ENCODE measurements at places on chromosomes 13 and 19.

GRCh38 chr13:112893570-112894422 is 75.2 kb upstream of the MCF2L start:
- DNase-seq = peak; percentile 90

DNA sequence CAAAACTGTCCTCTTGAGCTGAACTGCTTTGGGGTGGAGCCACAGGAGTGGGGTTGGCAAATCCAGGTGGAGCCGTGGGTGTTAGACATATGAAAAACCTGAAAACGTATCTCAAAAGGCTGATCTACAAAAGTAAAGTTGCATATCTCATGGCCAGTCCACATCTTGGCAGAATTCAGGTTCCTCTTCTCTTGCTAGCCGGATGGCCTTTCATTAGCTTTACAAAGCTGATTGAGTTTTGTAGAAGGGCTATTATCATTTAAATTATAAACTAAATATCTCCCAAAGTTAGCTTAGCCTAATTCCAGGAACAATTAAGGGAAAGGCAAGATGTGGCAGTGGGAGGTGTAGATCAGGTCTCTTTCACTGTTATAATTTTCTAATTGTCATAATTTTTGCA is 1427.7 kb downstream of the EFNB2 start:
- DNase-seq = no peak

- DNase-seq = no peak
Measured at GRCh38 chr19:16381756-16382401, 57.3 kb downstream of the KLF2 start.

DNA sequence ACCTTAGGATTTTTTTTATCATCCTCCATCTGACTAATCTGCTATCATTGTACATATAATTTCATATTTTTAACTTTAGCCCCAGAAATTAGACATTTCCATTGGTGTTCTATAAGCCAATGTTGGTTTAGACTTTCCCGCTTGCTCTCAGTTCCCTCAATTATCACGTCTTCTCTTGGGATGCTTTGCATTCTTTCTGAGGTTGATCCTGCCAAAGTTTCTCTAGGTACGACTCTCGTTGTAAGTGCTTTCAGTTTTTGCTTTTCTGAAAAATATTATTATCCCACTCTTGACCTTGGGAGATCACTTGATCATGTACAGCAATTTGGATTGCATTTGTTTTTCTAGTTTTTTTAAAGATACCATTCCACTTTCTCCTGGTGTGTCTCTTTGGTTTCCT is 270.2 kb downstream of the IRS2 start:
- no peak for DNase-seq

DNA sequence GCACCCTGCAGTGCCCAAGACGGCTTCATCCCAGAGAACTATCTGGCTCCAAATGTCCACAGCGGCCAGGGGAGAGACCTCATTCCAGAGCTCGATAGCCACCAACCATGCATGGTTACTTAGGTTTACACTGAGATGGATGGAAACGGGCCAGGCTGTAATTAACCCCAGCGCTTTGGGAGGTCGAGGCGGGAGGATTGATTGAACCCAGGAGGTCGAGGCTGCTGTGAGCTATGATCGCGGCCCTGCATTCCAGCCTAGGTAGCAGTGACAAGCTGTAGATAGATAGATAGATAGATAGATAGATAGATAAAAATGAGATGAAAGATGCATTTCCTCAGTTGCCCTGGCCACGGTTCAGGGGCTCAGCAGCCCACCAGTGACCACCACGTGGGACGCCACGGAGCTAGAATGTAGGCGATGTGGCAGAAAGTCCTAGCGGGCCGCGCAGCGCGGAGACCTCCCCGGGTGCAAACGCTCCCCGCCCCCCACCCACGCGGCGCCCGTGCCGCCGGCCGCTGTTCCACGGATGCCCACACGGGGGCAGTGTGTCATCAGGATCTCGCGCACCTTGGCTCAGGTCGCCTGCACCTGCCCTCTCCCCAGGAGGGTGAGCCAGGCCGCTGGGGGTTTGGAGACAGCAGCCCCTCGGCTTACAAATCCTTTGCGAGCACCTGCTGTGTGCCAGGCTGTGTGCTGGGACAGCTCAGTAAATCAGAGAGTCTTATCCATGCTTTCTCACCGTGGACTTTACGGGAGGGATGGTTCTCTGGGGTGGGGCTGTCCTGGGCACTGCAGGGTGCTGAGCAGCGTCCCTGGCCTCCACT is 13.5 kb upstream of the TLE5 start:
- peak; percentile 79 for DNase-seq

DNA sequence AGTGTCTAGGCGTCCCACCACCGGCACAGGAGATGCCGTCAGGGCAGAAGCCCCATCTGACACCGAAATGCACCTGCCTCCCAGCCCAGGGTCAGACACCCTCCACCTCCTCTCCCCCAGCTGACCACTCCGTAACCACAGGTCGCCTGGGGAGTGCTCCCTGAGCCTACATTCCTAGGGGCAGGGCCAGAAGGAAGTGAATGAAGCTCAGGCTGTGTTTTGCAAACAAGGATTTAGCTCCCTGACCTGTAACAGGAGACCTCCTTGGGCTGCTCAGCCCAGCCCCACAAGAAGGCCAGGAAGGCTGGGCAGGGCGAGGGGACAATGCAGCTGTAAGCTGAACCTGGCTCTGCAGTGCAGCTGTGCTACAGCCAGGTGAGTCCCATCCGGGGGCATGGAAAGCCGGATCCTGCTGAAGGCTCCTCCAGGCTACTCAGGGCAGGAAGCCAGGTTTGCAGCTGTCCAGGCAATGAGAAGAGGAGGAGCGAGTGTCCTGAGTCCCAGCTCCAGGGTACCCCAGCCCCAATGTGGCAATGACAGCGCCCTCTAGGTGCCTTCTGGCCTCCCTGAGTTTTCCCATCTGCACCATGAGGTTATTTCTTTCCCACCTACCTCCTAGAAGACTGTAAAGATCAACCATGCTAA is 42.1 kb downstream of the RHPN2 start:
- DNase-seq = peak; percentile 26

DNA sequence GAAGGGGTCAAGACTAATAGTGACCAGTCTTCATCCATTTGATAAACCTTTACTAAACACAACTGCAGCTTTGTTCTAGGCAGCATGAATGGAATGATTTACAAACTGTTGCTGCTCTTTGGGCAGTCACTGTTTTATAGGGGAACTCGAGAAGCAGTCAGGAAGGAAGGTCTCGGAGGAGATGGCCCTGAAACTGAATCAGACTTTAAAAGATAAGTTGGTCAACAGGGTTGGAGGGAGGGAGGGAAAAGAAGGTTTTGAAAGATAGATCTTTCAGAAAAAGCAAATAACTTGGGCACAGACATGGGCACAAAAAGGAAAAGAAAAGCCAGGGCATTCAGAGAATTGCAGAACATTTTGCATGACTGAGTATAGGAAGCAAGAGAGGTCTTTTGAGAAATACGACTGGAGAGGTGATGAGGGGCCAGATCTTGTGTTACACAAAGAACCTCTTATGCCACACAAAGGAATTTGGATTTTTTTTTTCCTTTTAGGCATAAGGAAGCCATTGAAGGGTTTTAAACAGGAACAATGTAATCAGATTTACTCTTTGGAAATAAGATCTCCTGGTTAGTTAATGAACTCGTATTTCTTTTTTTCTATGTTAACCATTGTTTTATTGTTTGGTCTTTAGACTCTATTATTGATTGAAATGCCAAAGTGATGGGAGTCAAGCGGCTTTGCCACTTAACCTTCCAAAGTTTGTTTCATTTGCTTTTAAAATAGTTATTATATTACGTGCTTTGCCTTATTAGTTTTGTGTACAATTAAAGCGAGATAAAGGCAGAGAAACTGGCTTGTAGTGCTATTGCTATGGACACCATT is 37.5 kb upstream of the SACS start:
- no peak for DNase-seq

DNA sequence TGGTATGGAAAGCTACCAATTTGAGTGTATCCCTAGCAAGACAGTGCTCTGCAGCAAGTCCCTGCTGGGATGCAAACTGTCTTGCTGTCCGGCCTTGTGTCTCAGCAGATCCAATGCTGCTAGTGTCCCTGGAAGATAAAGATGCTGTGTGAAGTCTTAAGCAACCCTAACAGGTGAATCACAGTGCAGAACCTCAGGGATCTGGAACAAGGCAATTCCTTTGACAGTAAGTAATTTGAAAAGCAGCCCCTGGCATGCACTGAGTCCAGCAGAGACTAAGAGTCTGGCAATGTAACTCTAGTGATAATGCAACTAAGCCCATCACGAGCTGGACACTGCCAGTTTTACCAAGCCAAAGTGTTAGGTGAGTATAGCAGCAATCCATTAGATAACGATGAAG is 1.7 kb upstream of the UCHL3 start:
- no peak for DNase-seq

GRCh38 chr19:8161135-8161646 is 11.8 kb upstream of the FBN3 start:
- no peak for DNase-seq

DNA sequence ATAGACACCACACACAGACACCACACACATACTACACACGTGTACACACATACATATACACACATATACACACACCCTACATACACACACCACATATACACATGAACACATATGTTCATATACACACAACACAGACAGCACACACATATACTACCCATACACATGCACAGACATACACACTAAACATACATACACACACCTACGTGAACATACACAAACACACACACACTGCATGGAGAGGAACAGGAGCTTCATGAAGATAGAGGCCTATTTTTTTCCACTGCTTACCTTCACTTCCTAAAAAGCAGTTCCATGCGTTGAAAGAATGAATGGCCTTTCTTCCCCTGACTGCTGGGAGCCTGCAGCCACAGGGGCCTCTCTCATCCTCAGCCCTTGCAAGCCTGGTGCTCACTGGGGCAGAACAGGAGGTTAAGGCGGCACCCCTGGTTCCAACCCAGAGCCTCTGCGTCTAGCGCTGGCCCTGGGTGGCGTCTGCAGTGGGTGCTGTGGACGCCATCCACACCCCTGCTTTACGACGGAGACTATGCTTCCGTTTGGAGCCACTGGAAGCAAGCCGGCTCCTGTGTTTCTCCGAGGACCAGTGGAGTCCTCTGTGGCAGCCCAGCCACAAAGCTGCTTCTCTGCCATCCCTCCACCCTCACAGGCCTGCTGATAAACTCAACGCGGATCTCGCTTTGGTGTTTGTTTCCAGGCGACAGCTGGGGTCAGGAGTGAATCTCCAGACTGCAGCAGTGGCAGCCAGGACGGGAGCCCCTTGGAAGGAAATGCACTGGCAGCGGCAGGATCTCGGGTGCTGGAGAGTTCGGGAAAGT is 1.9 kb upstream of the RASA3 start:
- peak; percentile 60 for DNase-seq

GRCh38 chr13:79898202-79898826 is 417.4 kb downstream of the NDFIP2 start:
- no peak for DNase-seq

GRCh38 chr19:48480183-48480557 is 11.0 kb downstream of the CYTH2 start:
- DNase-seq = peak; percentile 80

Data from kidney (tissue), 22 donors.